Left kidney (tissue), 8 donors: ENCODE measurements at places on chromosomes 11 and 22. TPM values are rescaled to one million over a fixed set of nuclear protein-coding genes. Genes with fewer than 3 reads are reported as not detected.

DNA sequence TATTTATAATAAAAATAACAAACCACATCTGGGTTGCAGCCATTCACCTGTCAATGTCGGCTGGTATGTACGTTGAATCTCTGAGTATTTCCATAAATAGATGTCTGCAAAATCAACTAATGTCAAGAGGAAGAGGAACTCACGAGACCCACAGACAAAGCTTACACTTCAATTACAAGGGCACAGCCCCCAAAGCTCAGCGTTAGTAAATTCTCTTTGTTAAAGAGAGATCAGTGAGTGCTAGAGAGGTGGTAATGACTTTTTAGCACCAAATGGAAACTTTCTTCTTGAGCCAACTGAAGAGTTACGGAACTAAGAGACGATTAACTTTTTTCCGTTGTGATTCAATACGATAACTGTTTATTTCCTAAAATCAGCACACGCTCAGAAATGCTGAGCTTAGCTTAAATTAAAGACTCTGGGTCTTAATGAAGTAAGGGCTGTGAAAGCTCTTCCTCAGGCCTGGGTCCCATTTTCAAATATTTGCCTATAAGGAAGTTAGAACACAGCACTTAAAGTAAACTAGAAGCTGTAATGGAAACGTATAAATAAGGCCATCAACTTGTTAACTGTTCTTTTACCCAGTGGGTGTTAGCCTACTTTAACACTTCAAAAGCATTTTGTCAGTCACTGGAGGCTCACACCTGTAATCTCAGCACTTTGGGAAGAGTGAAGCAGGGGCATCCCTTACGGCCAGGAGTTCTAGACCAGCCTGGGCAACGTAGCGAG is 22.8 kb upstream of the TFIP11 start:
- DNase-seq = no peak

CECR2 gene
- polyA plus RNA-seq = 23.2 TPM

TNKS1BP1 gene
- polyA plus RNA-seq = 69.1 TPM

H19 gene
- 2,033 TPM for polyA plus RNA-seq

DNA sequence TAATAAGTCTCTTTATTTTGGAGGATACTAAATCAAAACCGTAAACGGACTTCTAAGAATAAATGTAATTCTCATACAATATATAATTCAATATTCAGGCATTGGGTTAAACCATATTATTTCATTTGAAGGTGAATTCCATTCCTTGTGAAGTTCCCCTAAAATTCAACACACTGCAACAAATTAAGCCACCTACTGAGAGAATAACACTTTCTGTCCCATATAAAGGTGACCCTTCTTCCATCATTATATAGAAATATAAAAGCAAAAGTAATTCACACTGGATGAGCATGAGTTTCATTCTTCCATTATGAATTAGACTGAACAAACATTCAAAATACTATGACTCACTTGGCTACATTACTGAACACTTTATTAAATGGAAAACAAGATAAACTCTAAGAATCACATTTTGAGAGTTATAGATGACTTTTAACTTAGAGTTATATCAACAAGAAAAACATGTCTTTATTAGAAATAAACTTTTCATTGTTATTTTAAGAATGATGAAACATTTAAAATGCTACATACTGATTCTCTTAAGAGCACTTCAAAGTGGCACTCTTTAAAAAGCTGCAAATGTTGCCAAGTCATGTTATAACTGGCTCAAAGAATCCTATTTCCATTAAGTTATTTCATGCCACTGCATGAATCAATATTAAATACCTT is 2.8 kb downstream of the SESN3 start:
- no peak for DNase-seq

- no peak for DNase-seq
Observed at GRCh38 chr22:31829505-31829904, 75.7 kb downstream of the DEPDC5 start.
